ENCODE measurements at places on chromosomes 7 and 10.

DNA sequence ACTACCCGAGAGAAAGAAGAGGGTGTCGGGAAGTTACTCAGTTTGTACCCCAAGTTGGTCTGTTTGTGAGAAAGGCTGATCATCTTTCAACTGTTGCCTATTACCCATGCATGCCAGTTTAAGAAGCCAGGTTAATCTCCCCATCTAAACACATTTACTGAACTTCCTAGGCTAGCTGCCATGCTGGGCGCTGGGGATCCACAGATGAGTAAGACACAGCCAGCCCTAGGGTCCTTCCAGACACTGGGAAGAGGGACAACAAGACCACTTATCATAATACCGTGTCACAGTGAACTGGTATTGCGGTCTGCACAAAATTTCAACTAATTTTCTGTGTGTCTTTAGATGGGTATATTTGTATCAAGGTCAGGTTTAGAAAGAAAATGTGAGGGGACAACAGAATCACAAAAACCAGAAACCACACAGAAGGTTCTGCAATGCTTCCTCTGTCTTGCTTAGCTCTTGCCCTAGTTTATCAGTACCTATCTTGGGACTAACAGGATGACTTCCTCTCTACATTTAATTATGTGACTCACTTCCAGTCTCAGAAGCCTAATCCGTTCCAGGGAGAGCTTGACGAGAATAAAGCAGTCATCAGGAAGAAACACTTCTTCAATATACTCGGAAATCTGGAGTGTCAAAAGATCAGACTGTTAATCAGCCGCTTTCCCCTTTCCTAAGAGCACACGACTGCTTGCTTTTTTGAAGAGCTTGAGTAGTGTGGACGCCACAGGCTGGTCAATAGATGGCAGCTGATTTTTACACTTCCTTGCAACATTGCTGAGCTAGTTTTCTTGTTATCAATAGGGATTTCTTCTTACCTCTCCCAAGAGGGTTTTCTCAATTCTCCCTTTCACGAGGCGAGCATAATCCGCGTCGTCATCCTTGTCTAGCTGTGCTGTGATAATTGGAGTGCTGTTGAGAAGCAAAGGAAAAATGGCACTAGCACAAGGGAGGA is 45.7 kb downstream of the POLR3A start:
- DNase-seq = no peak

DNA sequence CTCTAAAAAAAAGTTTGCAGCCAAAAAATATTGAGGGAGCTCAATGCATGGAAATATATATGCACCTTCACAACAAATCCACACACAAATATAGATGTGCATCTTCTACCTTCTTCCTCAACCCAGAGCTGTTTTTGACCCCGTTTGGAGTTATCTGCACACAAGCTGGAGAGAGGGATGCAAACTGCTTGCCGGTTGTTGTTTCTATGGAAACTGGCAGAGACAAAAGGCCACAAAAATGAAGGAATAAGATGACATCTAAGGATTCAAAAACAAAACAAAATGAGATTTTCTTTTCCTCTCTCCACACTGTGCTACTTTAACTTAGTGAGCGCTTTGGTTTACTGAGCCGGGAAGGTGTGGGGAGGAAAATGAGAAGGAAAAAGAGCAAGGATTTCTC is 210.2 kb upstream of the AGK start:
- DNase-seq = no peak

GRCh38 chr7:32937344-32938174 is 19.7 kb upstream of the FKBP9 start:
- no peak for DNase-seq

DNA sequence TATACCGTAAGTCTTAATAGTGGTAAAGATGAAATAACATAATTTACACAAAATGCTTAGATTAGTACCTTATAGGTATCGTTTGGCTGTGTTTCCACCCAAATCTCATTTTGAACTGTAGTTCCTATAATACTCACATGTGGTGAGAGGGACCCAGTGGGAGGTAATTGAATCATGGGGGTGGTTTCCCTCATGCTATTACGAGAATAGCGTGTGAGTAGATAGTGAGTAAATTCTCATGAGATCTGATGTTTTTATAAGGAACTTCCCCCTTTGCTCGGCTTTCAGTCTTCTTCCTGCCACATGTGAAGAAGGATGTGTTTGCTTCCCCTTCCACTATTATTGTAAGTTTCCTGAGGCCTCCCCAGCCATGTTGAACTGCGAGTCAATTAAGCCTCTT is 426.3 kb upstream of the POT1 start:
- DNase-seq = no peak

- DNase-seq = no peak
Observed at GRCh38 chr10:105056413-105056812, 415.3 kb downstream of the SORCS3 start.

DNA sequence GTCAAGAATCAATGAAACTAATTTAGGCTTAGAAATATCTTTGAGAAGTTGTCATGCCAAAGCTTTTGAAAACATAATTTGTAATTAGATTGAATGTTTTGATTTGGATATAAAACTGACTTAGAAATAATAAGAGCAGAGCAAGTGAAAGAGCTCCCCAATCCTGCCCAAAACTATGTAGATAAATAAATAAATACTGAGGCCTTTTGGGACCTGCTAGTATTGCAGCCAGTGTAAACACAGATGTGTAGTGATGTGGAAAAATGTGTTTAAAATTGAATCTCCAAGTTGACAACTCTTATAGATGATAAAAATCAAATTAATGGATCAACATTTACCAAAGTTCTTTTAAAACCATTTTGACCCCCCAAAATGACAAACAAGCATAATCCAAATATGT is 896.1 kb downstream of the CNTNAP2 start:
- DNase-seq = no peak

GRCh38 chr10:129932751-129933433 is 31.2 kb downstream of the EBF3 start:
- no peak for DNase-seq

GRCh38 chr7:129356176-129356575 is 78.1 kb upstream of the STRIP2 start:
- no peak for DNase-seq

DNA sequence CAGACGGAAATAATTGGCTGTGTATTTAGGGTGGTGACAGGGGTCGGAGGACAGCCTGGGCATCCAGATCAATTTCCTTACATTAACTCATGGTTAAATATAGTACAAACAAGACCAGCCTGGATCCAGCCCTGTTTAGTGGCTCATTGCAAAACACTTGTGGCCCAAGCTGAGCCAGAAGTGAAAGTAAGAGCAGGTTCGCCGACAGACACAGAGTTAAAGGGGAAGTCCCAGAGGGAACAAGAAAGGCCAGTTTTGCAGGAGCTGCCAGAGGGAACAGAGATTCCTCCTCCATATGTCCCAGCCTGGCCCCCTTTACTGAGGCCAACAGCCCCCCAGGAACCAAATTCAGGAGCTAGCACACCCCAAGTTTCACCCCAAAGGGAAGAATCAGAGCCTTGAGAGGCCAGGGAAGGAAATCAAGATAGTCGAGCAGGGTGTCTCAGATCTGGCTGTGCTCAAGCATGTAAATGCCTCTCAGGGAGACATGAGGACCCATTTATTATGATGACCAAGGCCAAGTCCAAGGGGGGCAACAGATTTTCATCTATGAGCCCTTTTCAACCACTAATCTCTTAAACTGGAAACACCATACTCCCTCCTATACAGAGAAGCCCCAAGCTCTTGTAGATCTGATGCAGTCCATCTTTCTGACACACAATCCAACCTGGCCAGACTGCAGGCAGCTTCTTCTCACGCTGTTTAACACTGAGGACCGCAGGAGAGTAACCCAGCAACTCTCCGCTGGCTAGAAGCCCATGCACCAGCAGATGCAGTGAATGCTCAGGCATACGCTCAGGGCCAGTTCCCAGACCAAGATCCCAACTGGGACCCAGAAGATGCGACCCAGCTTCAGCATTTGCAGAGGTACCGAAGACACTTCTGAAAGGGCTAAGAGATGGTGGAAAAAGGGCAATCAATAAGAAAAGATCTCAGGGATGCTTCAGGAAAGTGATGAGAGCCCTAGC is 15.9 kb upstream of the ADCK2 start:
- DNase-seq = no peak

DNA sequence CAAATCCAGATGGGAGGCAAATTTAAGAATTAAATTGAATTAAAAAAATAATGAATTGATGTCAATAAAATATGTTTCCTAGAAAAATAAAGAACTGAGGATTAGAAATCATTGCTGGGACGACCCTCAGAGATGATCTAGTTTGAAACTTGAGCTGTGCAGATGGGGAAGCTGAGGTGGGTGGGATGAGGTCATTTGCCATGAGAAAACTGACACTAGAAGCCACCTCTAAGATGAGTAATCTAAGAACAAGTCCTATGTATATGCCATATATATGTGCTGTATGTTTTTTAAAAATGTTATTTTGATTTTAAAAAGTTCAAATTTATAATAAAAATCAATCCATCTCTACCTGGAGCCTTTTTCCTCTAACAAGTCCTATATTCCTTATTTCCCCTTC is 135.7 kb downstream of the RSU1 start:
- no peak for DNase-seq

DNA sequence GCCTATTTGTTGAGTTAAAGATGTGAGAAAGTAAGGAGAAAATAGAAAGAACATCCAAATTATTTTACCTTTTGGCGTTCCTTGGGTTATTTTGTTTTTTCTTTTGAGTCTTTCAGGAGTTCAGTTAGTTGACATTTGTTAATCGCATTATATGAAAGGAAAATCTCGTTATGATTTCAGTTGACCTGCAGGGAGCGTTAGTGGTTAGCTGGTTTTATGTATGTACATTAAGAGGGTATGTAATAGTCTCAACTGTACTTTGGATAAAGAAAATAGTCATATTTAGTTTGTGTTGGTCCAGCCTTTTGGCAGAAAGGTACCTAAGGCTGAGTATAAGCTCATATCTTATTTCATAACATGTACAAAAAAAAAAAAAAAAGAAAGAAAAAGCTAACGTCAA is 4.0 kb downstream of the BMPER start:
- no peak for DNase-seq

GRCh38 chr7:27130540-27131389 is at the start of gene HOXA4:
TSS of gene HOXA4 (minus strand) at chr7:27130757. CDS start at chr7:27130733, 24 bp downstream.
- DNase-seq = peak; percentile 37

GRCh38 chr7:71198391-71198790 is 66.4 kb downstream of the GALNT17 start:
- no peak for DNase-seq

DNA sequence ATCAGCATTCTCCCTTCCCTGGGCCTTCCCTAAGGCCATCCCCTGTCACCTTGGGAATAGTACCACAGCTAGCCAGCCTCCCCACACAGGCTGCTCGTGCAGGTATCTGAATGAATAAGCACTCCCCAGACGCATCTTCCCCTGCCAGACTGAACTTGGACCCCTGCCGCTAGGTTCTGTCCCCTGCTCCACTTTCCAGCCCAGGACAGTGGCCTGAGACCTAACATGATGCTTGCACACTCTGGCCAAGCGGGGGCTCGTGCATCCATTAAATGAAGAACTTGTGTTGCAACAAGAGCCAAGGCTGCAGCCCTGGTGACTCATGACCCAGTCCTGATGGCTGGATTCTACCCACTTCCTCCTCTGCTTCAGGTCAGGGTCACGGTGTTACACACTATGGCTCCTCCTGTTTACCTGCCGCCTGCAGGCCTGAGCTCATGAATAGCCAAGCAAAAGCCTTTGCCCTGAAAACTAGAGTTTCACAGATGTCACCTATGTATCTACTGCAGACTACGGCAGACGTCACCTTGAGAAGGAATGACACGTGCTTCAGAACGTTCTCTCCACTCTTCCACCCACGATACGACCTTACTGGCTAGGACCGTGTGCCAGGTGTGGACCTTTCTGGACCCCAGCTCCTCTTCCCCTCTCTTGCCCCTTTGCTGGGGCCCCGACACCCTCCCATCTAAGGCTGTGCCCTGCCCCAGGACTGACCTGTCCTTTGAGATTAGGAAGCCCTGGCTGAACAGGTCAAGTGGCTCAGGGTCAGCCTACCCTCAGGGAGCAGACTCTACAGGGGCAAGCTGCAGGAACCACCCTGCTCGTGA is 6.5 kb downstream of the ASB13 start:
- DNase-seq = no peak

DNA sequence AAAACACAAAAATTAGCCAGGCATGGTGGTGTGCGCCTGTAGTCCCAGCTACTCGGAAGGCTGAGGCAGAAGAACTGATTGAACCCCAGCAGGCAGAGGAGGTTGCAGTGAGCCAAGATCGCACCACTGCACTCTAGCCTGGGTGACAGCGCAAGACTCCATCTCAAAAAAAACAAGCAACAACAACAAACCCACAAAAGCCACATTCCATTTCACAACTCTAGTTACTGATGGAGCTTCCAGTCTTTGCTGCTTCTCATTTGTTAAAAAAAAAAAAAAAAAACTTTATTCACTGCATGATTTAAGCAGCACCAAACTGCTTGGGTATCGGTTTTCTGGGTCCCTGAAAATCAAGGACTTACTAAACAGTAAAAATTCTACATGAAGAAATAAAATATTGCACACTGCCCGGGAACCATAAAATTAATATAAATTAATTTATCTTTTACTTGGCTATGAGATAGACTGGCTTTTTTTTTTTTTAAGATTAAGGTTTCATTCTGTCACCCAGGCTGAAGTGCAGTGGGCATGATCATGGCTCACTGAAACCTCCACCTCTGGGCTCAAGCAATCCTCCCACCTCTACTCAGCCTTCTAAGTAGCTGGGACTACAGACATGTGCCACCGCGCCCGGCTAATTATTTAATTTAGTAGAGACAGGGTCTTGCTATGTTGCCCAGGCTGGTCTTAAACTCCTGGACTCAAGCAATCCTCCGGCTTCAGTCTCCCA is 42.0 kb downstream of the SRPK2 start:
- no peak for DNase-seq

DNA sequence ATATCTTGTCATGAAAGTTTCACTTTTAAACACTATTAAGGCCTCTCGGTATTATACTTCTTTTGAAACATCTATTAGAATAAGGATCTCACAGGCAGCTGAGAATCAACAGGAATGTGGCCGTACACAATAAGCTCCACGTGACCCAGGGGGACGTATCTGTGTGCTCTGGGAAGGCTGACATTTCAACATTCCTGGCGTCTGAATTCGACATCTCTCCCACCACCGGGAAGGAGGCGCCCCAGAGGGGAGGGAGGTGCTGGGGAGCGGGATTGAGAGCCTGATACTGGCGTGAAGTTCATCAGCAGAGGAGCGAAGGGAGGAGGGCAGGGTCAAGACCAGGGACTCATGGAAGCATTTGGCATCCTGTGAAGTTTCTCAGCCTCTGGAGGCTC is 401.3 kb downstream of the DNAJB6 start:
- no peak for DNase-seq

- no peak for DNase-seq
Observed at GRCh38 chr7:99393355-99394187, 14.8 kb downstream of the PDAP1 start.

GRCh38 chr10:104209575-104210198 is 22.5 kb downstream of the CFAP43 start:
- no peak for DNase-seq

- DNase-seq = no peak
Observed at GRCh38 chr10:24343686-24344085, 134.7 kb downstream of the KIAA1217 start.

GRCh38 chr7:16730937-16731336 is 22.6 kb upstream of the TSPAN13 start:
- DNase-seq = no peak

- DNase-seq = no peak
Observed at GRCh38 chr7:19508821-19509220, 200.0 kb downstream of the POLR1F start.

Measured in stimulated activated CD8-positive, alpha-beta memory T cell treated with anti-CD3 and anti-CD28 coated beads, Interleukin-15, amount 100 ng/mL, for 24 hours (primary cell).